ENCODE measurements at places on chromosomes 4 and X.

DNA sequence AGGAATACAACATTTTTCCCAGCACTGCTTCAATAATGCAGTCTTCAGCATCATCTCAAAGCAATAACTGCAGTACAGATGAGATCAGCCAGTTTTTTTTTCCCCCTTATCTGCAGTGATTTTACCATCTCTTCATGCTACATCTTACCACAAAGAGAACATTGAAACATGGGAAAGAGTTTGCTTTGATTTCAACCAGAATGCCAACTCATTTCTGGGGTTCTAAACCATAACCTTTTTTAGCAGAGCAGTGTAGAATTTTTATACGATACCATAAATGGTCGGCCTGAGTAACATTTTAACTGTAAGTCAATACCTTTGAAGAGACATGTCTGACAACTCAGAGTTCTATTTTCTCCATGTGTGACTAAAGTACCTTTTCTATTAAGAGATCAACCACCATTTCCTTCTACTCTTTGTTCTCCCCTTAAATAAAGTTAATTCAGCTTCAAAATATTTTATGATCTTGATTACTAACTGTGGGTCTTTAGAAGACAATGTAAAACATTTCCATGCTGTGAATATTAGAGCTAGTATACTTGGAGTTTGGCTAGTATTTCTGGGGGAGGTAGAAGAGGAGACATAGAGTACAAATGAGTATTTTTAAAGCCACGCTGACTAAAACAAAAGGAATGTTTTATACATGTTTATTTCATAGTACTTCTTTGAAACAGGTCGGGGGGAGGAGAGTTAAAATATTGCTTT is 69.1 kb downstream of the TET2 start:
- DNase-seq, result peak; percentile 58

GRCh38 chr4:152591396-152591795 is 55.5 kb upstream of the FBXW7 start:
- peak; percentile 47 for DNase-seq

GRCh38 chrX:46341767-46342322 is 203.4 kb downstream of the ZNF674 start:
- no peak for DNase-seq

- DNase-seq, result peak; percentile 16
These were observed 128.7 kb upstream of the MID1 start for GRCh38 chrX:10749113-10749512.

DNA sequence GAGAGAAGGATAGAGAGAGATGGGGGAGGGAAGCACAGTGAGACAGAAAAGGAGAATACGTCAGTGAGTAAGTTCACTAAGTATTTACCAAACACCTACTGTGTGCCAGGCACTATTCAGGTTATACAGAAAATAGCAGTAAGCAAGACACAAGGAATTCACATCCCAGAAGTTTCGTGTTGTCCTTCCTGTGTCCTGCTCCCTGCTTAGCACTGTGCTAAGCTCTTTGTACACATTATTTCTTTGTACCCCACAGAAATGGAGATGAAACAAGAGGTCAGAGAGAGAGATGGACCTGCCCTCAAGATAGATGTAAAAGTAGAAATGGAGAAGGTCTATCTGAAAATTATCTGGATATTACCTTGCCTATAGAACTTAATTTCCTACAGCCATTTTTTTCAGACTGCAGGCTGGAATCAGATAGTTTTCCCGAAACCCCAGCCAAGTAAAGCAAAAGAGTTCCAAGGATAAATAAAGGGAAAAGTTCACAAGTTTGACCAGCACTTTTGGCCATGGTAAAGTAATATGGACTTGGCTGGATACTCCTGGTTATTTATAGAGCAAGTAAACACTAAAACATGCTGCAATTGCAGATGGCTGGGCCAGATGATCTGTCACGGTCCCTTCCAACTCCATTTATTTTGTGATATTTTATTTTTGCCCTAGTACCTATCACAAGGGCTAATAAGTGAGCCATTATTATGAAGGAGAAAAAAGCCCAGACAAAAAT is 353.7 kb upstream of the SLC7A11 start:
- no peak for DNase-seq

GRCh38 chr4:150972592-150972991 is 42.5 kb downstream of the LRBA start:
- DNase-seq, result no peak

DNA sequence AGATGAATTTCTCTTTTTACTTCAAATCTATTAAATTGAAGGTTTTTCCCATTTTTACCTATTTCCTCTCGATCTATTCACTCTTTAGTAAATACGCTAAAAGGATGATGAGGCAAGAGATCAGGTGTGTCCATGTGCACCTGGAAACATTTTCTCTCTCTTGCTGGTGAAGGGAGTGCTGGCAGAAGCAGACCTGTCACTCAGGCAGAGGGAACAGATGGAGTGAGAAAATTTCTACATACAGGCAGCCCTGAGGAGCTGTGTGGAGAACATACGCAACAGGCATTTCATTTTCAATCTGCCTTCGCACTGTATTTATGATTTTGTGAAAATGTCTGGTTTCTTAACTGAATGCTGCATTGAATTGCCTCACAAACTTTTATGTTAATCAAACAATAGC is 249.5 kb downstream of the GPM6A start:
- no peak for DNase-seq

DNA sequence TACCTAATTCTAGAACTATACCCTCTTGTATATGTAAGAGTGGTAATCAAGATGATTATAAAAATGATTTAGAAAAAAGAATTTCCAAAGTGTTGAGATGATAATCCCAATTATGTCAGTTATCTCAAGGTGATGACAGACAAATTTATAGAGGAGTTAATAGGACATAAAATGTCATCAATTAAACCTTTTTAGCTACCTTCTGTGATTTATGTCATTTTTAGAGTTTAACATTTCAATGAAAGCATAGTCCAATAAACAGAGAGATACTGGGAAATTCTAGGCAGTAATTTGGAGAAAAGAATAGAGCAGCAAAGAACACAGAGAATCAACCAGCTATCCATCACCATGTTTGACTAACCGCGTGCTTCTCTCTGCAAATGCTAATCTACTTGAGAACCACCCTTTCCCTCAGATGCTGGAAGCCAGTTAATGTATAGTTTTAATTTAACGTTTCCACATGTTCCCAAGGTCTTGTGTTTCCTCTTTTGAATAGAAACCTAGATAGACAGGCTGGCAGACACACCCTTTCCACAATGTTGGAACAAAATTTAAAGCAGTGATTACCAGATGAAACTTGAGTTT is 433.1 kb upstream of the FAM241A start:
- DNase-seq, result no peak

GRCh38 chr4:57051095-57051494 is 59.1 kb downstream of the IGFBP7 start:
- DNase-seq, result no peak

DNA sequence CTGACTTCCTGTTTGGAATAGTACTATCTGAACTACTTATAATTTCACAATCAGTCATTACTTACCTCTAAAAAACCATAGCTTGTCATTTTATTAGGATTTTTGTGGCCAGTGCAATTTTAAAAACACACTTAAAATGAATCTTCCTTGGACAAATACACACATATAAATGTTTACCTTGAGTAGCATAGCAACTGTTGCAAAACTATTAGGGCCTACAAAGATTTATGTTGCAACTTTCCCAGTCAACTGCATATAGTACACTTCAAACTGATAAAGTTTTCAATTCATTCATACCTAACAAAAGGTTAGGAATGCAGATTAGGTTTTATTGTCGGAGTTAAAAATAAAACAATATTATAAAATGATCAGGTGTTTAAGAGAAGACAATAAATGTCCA is 193.0 kb downstream of the PDGFC start:
- DNase-seq, result peak; percentile 69

DNA sequence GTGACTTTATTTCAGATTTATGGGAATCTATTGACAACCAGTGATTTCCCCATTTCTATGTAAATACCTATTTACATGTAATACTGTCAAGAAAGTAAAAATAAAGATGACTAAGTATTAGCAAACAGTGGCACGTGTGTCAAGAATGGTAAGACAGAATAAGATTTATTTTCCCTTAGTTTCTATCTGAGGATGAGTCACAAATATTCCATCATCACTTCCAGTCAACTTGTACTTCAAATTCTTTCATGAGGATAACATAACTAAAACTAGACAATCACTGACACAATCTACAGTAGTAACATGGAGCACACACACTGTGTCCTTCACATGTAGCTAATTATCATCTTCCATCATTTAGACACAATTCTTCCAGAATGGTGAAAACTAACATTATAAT is 625.3 kb upstream of the PCDH7 start:
- DNase-seq, result no peak

DNA sequence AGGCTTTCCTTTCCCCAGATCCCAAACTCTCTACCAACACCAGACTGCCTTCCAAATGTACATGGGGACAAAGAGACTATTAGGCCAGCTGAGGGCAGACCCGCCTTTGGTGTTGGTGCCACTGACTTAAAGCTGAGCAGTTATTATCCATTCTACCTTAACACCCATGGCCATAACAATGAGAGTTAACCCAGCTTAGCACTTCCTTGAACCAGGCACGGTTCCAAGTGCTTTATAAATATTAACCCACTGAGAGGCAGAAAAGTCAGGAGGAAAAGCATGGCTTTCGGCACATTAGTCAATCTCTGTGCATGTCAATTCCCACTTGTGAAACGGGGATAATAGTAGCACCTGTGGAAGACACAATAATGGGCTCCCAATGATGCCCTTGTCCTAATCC is 243.1 kb upstream of the ANXA3 start:
- no peak for DNase-seq

DNA sequence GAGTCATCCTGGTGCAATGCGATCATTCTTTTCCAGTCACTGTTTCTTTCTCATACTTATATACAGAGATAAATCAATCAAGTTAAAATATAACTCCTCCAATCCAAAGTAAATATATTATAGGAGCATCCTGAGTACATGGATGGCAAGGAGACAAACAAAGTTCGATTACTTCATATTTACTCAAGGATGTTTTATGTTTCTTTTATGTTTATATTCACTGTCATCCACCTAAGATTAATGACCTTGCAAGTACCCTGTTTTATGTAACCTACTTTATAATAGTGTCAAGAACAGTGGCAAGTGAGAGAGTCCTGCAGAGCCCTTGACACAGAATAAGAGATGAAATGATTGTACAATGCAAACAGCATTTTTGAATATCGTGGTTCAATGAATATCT is at the start of gene UGT2B11:
UGT2B11 (minus strand) TSS at position 33 of the 400 bp plus-strand sequence; CDS start at position 7, 26 bp downstream.
- no peak for DNase-seq

- DNase-seq, result no peak
These were observed 216.4 kb downstream of the PALLD start for GRCh38 chr4:168713253-168713652.

GRCh38 chr4:81257021-81257420 is 42.0 kb upstream of the PRKG2 start:
- peak; percentile 74 for DNase-seq

GRCh38 chrX:28491322-28491721 is 95.9 kb upstream of the IL1RAPL1 start:
- DNase-seq, result no peak

- DNase-seq, result peak; percentile 36
These were observed 159.1 kb downstream of the AFF2 start for GRCh38 chrX:148659481-148659880.

- DNase-seq, result peak; percentile 22
These were observed at the start of gene PSAPL1 for GRCh38 chr4:7434766-7435150. TSS of gene PSAPL1 (minus strand) at chr4:7434930. CDS start at chr4:7434879, 51 bp downstream.

GRCh38 chr4:139798456-139798855 is 132.8 kb downstream of the MGST2 start:
- no peak for DNase-seq

DNA sequence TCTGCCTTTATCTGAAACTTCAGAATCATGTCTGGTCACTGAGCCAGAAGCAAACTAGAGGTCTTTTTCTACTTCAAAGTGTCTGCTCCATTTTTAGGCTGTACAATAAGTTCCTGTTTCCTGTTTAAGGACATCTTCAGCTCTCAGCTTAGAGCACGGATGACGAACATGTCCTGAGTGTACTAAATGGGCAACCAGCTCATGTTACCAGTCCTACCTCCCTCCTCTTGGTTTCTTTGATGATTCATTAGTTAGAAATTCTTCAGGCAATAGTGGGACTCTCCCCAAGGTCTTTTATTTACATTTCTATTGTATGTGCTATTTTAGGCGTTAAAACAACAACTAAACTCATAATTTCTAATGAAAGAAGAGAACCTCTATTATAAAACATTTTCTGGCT is 58.0 kb downstream of the ENPEP start:
- DNase-seq, result peak; percentile 90

GRCh38 chr4:105624530-105624929 is 72.1 kb downstream of the ARHGEF38 start:
- DNase-seq, result peak; percentile 2

DNA sequence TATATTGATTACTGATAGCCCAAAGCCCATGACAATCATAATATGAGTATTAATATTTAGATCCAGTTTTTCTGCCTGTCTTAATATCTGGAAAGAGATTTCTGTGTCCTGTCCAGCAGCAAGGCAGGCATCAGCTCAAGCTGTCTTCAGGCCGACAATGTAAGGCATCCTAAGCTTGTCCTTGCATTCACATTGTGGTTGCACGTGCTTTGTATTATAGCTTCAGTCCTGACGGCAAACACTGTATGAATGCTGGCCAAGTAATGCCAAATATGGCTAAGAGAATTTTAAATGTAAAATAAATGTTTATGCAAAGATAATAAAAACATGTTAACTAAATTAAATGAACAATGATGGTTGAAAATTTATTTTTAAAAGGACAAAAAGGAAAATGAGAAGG is 255.7 kb upstream of the RPS6KA3 start:
- no peak for DNase-seq

DNA sequence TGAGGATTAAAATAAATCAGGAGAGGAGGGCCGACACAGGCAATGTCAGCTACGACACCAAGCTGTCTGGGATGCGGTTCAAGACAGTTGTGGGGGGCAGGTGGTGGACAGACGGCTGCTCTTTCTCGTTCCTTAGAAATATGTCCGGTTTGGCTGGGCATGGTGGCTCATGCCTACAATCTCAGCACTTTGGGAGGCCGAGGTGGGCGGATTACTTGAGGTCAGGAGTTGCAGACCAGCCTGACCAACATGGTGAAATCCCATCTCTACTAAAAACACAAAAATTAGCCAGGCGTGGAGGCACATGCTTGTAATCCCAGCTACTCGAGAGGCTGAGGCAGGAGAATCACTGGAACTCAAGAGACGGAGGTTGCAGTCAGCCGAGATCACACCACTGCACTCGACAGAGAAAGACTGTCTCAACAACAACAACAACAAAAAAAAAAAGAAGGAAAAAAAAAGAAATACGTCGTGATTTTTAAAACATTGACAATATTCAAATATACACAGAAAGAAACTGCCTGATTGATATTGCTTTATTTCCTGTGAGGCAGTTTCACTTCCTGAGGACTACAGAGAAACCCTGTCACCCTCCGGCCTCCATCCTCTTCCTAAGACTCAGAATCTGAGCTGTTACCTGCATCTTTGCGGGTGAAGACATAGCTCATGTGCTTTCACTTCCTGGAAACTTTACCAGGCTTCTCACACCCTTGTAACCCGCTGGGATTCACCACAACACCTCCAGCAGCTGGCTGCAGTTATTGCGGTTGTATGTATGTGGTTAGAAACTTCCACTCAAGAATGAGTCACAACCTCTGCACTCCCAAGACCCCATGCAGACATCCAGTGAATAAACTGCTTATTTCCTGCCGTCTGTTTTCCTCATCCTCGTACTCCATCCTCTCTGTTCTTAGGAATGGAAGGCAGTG is 63.8 kb upstream of the STS start:
- peak; percentile 93 for DNase-seq

- no peak for DNase-seq
These were observed 5.1 kb downstream of the BGN start for GRCh38 chrX:153499876-153500275.
